Islet precursor cell (in vitro differentiated cells): ENCODE measurements at places on chromosomes 5 and 9.
A peak's percentile ranks its signal among the peaks of the same experiment; 100 is the strongest.

- DNase-seq: no peak
These were observed 230.9 kb downstream of the GAS1 start for GRCh38 chr9:86716326-86716922.

DNA sequence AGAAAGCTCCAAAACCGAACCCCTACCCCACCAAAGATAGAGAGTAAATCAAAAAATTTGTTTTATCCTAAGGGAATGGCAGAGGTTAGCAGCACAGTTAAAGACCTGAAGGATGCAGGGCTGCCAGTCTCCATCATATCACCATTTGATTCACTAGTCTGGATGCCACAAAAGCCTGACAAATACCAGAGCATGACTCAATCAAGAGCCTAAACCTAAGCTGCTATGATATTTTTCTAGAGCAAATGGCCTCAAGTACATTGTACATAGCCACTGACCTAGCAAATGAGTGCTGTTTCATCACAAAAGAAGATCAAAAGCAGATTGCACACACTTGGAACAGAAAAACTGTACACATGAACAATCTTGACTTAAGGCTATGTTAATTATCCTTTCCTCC, 48.0 kb downstream of the DPYSL3 start:
- no peak for DNase-seq

- peak; percentile 79 for DNase-seq
These were observed at the start of gene SPACA9 for GRCh38 chr9:132878695-132879456. Gene SPACA9, plus strand, starts transcription at chr9:132878898. Its CDS starts 5,050 bp downstream, at chr9:132883948.

DNA sequence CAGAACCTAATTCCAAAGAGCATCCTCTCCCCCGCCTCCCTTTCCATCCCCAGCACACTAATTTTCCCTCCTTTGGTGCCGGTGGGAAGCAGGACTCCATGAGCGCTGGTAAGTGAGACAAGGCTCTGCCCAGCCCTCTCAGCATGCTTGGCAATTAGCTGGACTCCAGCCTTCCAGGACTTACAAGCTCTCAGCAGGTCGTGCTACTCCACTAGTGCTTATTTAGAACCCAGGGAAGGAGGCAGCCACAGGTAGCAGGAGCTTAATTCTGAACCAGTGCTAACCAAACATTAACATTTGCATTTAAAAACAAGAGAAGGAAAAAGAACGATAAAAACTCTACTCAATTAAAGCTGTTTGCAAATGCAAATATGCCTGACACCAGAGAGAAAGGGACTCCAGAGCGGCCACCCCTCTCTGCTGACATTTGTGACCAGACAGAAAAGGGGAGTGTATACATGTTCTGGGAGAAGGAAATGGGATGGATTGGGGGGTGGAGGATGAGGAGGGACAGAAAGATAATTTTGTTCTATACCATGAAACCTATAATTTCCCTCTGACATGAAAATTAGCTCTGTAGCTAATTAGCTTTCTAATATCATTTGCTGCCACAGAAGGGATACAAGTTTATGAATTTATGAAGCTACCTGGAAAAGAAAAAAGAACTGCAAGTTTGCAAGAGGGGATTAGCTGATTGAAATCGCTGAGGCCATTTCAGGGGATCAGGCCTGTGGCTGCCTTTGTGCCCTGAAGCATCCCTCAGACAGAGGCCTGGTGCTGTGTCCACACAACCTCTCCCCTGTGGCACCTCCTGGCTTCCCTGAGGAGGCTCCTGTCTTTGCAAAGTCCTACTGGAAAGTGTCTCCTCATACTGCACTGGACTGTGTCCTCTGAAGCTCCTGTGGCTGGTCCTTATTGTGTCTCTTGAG, 266.3 kb downstream of the SEC61B start:
- no peak for DNase-seq
